ENCODE measurements at places on chromosomes 6 and 20.

- no peak for DNase-seq
Observed at GRCh38 chr6:158269657-158270056, 42.6 kb upstream of the TULP4 start.

DNA sequence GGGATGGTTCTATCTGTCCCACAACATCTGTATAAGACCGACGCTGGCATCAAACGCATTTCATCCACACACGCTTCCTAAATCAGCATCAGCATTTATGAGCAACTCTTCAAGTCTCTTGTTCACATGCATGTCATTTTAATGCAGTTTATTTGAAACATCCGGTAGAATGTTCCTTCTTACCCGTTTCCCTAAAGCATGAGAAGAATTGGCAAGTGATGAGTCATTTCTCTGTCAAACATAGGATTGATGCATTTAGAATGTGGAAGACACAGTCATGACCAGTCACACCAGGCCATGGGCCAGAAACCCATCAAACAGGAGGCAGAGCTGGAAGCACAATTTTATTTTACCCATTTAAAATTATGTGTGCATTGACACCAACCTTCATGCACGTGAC is 122.8 kb downstream of the UST start:
- DNase-seq, result peak; percentile 80

GRCh38 chr6:122740091-122740490 is 39.4 kb upstream of the FABP7 start:
- DNase-seq, result no peak

GRCh38 chr6:43716099-43716498 is 28.5 kb upstream of the MRPS18A start:
- peak; percentile 65 for DNase-seq

DNA sequence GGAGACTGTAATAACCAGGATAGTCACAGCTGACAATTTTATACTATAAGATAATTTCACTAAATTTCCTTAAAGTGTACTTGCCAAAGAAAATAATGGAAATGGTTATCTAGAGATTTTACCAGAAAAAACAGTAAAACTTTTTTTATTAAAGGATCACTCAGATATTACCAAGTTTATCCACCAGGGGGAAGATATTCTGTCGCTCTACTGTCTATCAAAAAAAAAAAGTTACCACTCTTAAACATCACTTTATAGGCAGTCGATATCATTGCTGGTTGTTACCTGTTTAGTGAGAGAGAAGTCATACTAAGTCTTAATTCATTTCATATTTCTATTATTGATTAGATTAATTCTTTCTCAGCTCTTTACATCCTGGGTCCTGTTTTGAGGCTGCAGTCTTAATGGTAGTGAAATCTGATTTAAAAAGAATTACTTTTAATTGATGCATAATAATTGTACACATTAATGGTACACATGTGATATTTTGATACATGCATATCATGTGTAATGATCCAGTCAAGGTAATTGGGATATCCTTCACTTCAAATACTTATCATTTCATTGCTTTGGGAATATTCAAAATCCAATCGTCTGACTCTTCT is 18.9 kb downstream of the L3MBTL3 start:
- DNase-seq, result peak; percentile 23

GRCh38 chr6:14067656-14068055 is 49.9 kb upstream of the CD83 start:
- no peak for DNase-seq

DNA sequence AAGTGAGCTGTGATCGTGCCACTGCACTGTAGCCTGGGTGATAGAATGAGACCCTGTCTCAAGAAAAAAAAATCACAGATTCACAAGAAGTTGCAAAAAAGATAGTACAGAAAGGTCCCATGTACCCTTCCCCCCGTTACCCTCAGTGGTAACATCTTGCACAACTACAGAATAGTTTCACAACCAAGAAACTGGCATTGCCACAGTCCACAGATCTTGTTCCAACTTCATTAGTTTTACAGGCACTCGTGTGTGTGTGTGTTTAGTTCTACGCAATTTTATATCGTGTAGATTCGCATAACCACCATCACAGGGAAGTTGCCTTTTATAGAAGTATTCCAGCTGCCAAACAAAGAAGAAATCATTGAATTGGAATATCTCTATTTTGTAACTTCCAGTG is 19.1 kb downstream of the SPATA2 start:
- DNase-seq, result no peak

GRCh38 chr20:15639839-15640238 is 933.4 kb downstream of the KIF16B start:
- no peak for DNase-seq

- DNase-seq, result no peak
Observed at GRCh38 chr6:36118550-36119107, 11.7 kb upstream of the MAPK13 start.

- DNase-seq, result no peak
Observed at GRCh38 chr6:958488-958887, 265.5 kb upstream of the EXOC2 start.

DNA sequence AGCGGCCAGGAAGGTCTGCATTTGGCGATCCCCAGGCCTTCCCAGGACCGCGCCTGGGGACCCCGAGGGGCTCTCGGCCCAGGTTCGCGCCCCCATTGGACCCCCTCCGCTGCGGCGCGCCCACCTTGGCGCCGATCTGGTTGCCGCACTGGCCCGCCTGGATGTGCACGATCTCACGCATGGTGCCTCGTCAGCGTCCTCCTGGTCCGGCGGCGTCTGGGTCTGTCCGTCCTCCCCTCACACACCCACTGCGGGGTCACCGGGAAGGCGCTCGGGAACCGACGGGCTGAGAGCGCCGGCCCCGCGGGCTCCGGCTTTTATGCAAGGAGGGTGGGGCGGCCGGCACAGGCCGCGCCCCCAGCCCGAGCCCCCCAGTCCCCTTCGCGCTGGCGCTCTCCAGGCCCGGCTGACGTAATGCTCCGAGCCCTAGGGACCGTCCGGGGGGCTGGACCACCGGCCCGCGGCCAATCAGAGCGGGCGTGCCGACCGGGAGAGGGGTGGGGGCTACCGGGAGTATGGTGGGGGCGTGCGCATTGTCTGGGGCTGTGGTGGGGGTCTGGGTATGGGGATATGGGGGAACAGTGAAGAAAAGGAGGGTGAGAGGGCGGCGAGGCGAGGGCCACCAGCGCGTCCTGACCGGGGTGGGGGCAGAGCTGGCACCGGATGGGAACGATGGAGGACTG is at the start of gene TUBB2B:
TUBB2B (minus strand) TSS at position 291 of the 683 bp plus-strand sequence; CDS start at position 181, 110 bp downstream.
- no peak for DNase-seq

DNA sequence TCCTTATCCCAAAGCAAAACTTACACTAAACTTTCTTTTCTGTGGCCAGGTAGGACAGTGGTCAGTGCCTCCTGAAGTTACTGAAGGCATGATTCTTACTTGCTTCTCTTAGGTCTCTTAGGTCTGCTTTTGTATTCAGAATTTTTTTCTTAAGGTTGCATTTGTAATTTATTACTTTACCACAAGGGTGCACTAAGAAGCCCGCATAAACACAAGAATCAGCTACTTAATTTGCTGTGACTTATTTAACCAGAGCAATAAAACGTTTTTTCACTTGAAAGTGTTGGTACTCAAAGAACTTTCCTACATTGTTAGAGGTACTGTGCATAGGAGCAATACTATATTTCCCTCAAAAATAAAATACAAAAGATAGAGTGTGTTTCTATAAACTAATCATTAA is 75.4 kb upstream of the LAMA2 start:
- DNase-seq, result peak; percentile 78

DNA sequence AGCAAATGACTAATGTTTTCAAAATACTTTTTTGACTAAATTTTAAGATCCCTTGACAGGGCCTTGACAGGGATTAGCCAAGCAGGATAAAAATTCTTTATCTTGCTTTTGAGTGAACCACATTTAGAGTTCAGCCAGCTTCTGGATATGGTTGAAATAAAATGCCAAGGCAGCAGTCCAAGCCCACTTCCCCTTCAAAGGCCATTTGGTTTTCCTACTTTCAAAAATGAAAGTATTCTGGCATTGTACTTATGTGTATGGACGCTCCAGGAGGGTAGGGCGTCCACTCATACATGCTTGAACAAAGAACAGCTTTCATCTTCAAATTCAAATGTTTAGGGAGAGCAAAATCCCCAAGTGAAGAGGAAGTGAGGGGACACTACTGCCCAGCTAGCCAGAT is 82.3 kb upstream of the BCLAF1 start:
- peak; percentile 10 for DNase-seq

Measured in fibroblast of pulmonary artery (primary cell).